ENCODE measurements at places on chromosomes 4 and X.

GRCh38 chr4:170109586-170110284 is 20.0 kb upstream of the AADAT start:
- no peak overlapping the region for H3K4me3 ChIP-seq
- H3K27ac ChIP-seq: no peak overlapping the region
- no peaks in the 10 kb centered on the region for H3K27me3 ChIP-seq
- H3K36me3 ChIP-seq: no peaks in the 10 kb centered on the region
- H3K4me1 ChIP-seq: no peaks in the 10 kb centered on the region

DNA sequence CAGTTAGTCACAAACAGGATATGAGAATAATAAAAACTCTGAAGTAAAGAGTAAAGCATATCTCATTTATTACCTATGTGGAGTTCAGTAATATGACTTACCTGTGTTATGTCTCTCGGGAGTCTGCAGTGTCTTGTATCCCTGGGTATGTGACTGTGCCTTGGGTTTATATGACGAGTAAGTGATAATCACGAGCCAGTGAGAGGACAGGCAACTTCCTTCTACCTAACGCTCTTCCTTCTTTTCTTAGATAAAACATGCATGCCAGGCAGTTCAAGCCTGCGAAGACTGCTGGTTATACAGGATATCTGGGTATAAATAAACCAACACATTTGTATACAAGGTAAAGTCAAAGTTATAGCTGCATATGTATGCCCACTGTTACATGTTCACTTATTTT is at the start of gene HPGDS:
Gene HPGDS (minus strand): TSS at position 143 of the 400 bp plus-strand sequence. CDS start 8,207 bp downstream, outside the sequence.
- no peak for DNase-seq
- peaks cover 10% of the 10 kb centered on the region for H3K4me1 ChIP-seq
- H3K36me3 ChIP-seq: no peaks in the 10 kb centered on the region
- no peak within 1 kb of the TSS for H3K4me3 ChIP-seq

DNA sequence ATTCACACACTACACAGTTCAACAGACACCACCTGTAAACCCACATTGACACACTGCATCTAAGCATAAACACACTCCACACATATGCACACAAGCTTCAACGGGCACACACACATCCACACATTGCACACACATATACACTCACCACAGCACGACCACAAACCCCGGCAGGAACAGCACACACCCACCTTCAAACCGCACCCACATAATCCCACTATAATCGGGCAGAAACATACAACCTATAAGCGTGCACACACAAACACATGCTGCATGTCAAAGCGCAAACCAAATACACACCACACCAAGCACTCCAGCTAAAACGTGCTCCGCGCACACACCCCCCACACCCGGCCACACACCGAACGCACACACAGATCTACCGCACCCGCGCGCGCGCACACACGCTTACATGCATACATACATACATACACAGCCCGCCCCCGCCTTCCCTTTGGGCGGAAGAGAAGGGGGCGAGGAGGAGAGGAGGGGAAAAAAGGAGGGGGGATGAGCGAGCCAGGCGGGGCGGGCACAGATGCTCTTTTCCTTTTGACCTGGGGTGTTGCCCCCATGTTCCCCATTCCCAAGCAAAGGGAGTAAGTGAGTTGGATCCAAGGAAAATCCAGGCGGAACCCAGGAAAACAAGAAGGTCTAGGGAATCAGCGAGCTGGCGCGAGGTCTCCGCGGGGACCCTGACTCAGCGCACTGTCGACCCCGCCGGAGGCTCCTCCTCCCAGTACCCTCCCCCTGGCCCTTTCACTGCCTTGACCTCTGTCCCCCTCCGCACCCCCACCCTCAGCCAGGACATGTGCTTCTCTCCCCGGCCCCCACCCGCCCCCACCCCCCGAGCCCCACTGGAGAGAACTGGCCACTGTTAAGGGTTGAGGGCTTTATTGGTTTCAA is 9.9 kb downstream of the ARHGAP36 start:
- peaks cover 3% of the 10 kb centered on the region for H3K27me3 ChIP-seq
- H3K4me3 ChIP-seq: no peak overlapping the region
- no peaks in the 10 kb centered on the region for H3K4me1 ChIP-seq
- H3K27ac ChIP-seq: no peak overlapping the region
- DNase-seq: no peak

DNA sequence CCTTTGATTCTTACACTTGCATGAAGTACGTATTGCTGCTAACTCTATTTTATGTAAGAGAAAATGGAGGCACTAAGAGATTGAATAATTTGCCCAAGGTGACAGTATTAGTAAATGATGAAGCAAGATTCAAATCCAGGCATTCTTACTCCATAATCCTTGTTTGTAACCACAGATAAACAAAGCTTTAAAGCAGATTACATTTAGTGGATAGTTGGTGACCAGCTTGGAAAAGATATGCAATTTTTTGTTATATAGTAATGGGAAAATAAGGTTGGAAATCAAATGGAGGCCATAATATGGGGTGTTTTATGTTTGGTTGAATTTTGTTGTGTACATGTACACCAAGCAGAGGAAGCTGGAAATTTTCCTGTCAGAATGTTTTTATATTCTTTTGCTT is 30.8 kb downstream of the MND1 start:
- H3K36me3 ChIP-seq: 0 out of 2 replicates have a peak, but pooled peaks cover 2% of the 10 kb centered on the region
- no peak overlapping the region for H3K27ac ChIP-seq
- H3K4me1 ChIP-seq: 0 out of 2 replicates have a peak, but pooled peaks cover 3% of the 10 kb centered on the region
- H3K4me3 ChIP-seq: no peak overlapping the region
